ENCODE measurements at places on chromosomes 6 and 20.
A peak's percentile ranks its signal among the peaks of the same experiment; 100 is the strongest.

- DNase-seq, result no peak
These were observed 8.2 kb downstream of the TRIM31 start for GRCh38 chr6:30104661-30105060.

GRCh38 chr6:45521226-45521625 is 143.5 kb upstream of the SUPT3H start:
- no peak for DNase-seq

GRCh38 chr20:57412347-57413029 is 21.3 kb downstream of the RBM38 start:
- no peak for DNase-seq

DNA sequence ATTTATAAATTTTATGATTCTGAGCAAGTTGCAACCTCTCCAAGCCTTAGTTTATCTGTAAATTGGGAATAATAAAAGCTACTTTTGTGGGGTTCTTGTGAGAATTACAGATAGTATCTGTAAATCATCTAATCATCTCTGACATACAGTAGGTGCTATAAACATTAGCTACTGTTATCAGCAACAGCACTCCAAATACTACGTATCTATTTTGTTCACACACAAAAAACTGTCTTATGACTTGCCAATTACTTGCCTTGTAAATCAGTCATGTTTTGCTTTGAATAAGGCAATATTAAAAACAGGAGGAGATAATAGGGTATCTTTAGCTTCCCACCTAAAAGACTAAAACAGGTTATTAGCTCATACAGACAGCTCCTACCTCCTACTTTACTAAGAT is 36.7 kb downstream of the DTNBP1 start:
- no peak for DNase-seq

DNA sequence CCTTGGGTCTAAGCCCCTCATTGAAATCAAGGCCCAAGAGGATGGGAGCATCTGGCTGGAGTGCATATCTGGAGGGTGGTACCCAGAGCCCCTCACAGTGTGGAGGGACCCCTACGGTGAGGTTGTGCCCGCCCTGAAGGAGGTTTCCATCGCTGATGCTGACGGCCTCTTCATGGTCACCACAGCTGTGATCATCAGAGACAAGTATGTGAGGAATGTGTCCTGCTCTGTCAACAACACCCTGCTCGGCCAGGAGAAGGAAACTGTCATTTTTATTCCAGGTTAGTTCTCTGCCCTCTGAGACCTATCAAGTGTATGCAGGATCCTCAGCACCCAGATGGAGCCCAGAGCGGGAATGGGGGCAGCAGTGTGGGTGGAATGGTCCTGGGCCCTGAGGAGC is 5.1 kb downstream of the BTN2A2 start:
- no peak for DNase-seq

DNA sequence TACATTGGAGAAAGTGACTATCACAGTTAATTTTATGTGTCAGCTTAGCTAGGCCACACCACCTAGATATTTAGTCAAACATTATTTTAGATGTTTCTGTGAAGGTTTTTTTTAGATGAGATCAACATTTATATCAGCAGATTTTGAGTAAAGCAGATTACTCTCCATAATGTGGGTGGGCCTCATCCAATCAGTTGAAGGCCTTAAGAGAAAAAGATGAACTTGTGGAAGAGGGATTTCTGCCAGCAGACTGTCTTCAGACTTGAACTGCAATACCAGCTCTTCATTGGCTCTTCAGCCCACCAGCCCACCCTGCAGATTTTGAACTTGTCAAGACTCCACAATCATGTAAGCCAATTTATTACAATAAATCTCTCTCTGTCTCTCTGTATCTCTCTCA is 25.1 kb upstream of the FBXO30 start:
- DNase-seq, result no peak

DNA sequence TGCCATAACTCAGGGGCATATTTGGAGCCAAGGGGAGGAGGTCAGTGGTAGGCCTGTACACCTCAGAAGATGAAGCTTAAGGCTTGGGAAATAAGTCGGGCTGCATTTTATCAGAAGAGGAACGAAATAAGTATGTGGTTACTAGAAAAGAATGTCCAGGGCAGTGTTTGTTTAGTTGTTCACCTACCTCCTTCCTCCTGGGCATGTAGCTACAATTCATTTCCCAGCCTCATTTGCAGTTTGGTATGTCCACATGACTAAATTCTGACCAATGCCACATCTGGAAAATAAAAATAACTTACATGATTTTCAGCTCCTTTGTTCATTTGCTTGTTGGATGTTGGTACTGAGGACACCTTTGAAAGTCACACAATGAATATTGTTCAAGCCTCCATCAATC is 294.5 kb upstream of the RGS17 start:
- no peak for DNase-seq

- no peak for DNase-seq
These were observed 36.3 kb upstream of the DACT2 start for GRCh38 chr6:168355716-168356522.

- peak; percentile 63 for DNase-seq
These were observed 116.3 kb upstream of the CHD6 start for GRCh38 chr20:41734506-41734945.

DNA sequence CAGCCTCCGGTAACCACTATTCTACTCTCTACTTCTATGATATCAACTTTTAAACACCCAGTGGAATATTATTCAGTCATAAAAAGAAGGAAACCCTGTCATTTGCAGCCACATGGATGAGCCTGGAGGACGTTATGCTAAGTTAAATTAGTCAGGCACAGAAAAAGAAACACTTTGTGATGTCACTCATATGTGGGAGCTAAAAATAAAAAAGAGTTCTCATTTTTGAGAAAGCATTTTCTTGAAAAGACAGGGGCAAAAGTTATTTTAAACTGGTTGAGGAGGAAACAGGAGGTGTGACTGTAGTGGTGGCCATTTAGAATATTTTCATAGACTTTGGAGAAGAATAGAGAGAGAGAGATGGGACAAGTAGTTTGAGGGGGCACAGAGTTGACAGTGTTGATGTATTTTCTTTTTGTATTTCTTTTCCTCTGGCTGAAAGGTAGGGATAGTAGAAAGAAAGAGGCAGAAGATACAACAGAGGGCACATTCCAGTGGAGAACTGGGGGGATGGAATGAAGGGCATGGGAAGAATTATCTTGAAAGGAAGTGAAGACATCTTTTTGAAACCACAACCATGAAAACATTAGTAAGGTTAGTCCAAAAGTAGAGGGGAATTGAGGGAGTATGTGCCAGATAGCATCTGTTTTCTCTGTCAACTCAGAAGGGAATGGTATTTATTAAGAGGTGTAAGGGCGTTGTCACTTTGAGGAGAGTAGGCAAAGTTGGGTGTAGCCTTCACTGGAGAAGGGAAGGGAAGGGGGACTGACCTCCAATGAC is 181.3 kb upstream of the GMDS start:
- DNase-seq, result peak; percentile 11

DNA sequence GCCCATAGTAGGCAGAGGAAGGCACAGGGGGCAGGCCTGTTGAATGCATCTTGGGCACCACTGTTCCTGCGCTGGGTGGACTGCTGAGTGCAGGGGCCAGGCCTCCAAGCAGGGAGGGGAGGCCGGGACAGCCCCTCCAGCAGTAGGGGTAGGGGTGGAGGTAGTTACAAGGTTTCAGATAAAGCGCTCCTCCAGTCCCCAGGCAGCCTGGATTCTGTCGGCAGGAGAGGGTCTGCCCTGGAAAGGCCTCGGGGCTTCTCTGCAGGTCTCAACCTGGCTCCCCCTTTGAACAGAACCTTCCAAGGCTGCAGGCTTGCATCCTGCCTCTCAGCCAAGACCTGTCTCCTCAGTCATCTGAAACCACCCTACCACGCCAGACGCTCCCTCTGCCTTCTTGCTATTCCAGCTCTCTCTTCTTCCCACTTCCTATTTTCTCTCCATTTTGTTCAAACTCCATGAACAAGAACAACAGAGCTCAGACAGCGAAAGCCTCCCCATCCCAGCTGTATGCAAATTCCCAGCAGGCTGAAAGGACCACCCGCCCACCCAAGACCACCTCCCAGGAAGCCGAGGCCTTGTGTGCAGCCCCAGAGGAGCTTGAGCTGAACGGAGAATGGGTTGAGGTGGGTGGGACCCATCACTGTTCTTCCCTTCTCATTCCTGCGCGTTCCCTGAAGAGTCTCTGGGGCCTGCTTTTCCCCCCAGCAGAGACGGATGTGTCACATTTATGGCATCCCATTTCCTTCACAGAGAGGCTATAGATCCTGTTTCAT is 1.4 kb downstream of the MLN start:
- no peak for DNase-seq

DNA sequence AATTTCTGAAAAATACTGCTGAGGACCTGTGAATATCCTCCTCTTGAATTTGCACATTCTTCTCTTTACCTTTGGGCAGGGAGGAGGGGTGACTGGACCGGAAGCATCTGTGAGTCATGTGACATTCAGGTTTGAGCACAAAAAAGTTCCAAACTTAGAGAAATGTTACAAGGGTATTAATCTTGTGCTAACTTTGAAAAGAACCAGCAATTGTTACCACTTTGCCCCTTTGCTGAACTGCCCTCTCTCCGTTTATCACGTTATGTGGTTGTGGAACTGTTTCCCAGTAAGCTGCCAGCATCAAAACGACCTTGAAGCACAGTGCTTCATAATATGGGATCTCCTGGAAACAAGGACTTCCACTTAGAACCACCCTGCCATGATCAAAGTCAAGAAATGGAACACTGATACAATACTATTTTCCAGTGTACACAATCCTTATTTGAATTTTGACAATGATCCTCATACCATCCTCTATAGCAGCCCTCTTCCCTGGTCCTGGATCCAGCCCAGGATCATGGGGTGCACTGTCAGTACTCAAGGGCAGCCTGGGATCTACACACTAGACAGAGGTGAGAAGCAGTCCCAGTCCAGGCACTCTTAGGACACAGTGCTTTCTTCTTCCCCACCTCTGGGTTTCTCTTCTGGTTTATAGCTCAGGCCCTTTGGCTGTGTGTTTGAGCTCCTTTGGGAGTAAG is 2.3 kb upstream of the TUBB1 start:
- DNase-seq, result no peak

DNA sequence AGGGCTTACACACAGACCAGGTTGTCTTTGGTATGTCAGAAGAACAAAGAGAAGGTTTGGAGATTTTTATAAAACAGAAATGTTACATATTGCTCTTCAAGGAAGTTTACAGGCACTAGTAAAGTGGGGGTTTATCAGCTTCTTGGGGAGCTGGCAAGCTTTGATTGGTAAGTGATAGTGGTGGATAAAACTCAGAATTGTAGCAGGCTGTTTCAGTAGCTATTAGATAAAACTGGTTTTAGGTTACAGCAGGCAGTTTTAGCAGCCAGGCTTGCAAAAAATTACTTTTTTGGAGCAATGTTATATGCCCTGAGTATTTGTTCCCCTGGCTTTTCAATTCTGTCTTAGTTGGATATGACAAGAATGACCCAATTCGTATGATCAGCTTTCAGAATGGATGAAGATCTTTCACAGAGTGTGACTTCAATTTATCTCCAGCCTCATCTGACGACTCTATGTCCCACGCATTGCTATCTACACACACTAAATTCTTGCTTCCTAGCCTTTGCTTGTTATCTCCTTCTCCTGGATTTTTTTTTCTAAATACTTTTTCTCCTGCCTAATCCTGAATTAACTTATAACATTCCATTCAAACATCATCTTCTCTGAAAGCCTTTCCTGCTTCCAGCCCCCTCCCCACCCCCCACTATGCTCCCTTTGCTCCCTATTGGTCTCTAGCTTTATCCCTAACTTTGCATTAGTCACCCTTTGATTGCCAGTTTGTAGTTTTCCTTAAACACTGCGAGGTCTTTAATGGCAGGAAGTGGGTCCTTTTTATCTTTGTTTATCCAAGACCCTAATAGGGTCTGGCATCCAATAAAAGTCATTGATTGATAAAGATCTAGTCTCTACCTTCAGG is 1.0 kb upstream of the TOMM34 start:
- no peak for DNase-seq

DNA sequence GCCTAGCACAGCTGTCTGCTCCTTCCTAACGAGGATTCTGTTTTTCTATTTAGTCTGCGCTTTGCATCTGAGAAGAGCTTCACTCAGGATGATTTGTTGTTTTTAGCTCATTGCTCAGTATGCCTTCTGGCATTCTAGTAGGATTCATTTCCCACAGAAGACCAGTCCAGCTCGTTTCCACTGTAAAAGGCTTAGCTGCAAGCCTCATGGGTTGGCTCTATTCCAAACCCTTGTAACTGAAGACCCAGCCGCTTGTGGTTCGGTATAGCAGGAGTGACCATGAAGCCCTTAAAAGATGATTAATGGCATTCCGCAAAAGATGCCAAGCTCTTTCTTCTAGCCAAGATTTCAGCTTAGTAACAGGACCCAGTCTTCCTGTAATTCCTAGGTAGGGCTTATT is 7.2 kb downstream of the ADGRF1 start:
- DNase-seq, result no peak

DNA sequence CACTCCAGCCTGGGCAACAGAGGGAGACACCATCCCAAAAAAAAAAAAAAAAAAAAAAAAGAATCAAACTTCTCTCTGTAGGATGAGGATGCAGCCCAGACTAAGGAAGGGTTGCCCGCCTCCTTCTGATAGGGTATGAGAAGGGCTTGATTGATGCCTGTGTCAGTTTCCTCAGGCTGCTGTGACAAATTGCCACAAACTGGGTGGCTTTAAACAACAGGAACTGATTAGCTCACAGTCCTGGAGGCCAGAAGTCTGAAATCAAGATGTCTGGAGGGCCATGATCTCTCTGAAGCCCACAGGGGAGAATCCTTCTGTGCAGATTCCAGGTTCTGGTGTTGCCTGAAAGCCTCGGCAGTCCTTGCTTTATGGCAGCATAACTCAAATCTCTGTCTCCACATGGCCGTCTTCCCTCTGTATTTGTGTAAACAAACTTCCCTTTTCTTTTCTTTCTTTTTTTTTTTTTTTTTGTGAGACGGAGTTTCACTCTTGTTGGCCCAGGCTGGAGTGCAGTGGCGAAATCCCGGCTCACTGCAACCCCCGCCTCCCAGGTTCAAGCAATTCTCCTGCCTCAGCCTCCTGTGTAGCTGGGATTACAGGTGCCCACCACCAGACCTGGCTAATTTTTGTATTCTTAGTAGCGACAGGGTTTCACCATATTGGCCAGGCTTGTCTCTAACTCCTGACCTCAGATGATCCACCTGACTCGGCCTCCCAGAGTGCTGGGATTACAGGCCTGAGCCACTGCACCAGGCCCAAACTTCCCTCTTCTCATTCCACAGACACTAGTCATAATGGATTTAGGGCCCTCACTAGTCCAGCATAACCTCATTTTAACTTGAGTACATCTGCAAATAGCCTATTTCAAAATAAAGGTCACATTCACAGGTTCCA is 11.2 kb upstream of the CDK19 start:
- peak; percentile 64 for DNase-seq
